ENCODE measurements at places on chromosomes 16 and 17.
A peak's percentile ranks its signal among the peaks of the same experiment; 100 is the strongest.

DNA sequence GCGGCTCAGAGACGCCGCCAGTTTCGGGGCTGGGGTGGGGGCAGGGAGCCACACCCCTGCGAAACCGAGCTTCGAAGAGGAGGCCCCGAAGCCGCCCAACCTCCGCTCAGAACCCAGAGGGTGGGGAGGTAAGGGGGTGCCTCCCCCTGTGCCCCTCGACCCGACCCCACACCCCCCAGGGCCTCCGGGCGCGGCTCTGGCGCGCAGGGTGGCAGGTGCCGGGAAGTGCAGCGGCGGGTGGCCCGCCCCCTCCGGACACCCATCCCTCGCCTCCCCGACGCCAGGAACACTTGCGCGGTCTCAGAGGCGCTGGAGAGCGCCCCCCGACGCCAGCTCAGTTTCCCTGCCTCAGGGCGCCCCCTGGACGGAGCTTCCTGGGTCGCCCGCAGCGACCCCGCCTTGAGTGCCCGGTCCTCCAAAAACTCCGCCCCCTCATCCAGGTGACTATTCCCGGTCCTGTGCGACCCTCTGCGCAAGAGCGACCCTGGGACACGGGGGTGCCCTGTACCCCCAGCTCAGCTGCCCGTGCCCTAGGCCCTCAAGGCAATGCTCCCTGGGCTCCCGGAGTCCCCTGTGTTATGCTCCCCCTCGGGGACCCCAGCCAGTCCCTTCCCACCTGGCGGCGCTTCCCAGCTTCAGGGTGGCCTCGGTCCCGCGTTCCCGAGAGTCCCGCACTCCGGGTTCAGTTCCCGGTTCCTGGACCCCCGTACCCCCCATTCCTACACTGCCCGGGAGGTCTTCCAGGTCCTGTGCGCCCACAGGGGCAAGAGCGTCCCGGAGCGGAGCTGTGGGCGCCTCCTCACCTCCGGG, 562 bp downstream of the PPL start:
- peak; percentile 18 for DNase-seq

DNA sequence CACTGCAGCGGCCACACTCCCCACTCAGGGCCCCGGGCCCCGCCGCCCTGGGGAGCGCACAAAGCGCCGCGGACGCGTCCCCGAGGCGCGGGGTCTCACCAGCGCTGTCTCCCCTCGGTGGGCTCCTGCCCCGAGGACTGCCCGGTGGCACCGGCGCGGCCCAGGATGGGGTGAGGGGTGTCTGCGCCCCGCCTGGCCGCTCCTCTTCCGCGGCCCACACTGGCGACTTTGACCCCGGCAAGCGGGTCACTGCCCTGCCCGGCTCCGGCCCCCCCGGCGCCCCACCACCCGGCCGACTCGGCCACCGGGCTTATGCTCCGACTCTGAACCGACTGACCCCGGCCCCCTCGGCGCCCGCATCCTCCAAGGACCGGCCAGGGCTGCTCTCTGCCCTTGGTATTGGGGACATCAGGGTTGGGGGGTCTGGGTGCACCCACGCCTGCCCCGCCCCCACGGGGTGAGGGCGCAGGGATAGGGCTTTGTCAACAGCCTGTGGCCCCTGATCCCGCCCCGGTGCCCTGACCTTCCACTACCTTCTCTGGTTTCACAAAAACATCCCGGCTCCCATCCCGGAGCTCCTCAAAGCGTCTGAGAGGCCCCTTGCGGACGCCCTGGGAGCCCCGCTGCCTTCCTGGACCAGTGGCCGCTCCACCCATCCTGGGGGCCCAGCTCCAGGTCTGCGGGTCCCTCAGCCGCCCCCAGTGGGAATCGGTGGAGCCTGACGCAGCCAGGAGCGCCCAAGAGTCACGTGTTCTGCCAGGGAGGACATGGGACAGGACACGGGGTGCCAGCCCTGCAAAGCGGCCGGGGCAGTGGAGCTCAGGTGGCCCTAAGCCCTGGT, 829 bp downstream of the GCGR start:
- no peak for DNase-seq

- DNase-seq, result no peak
These were observed 510.2 kb downstream of the CDH13 start for GRCh38 chr16:83136924-83137323.

- DNase-seq, result no peak
These were observed 606 bp downstream of the ABCA10 start for GRCh38 chr17:69228018-69228417.

GRCh38 chr16:53022374-53022773, 30.3 kb downstream of the CHD9NB start:
- DNase-seq, result no peak

DNA sequence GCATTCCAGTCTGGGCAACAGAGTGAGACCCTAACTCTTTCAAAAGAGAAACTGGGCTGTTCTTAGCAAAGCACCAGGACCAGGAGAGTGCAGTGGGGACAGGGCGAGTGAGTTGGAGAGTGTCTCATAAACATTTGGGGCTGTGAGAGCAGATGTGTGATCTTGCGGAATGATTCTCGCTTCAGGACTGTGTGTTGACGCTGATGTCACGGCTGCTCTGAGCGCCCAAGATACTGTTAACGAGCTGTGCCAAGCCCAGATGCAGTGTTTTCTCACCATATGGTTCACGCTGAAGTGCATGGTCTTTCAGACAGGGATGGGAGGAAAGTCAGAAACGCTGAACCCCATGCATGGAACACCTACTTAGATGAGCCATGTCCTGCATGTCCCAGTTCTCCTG, 438.2 kb downstream of the HS3ST4 start:
- DNase-seq, result no peak

DNA sequence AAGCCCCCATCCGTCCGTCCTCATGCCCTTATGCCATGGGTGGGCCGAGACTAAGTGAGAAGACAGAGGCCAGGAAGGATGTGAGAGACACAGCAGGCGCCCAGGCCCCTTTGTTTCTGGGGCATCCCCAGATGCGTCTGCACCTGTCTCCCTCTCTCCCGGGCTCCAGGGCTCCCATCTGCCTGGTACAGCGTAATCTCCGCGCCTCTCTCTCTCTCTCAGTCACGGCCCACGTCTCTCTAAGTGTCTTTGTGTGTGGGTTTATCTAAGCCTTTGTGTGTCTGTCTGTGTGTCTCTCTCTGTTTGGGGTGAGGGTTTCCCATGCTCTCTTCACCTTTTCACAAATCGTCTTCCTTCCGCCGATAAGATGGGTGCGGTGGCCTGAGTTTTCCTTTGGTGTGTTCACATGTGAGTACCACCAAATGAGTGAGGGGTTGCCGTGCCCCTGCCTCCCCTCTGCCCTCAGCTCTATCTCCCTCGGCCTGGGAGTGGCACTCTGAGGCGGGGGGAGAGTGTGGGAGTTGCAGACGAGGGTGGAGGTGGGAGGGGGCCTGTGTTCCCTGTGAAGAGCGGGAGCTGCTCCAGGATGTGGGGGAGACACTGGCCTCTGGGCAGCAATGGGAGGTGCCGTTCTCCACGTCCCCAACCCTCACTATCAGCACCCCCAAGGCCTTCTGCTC, 25.8 kb upstream of the ABCC3 start:
- DNase-seq, result no peak

DNA sequence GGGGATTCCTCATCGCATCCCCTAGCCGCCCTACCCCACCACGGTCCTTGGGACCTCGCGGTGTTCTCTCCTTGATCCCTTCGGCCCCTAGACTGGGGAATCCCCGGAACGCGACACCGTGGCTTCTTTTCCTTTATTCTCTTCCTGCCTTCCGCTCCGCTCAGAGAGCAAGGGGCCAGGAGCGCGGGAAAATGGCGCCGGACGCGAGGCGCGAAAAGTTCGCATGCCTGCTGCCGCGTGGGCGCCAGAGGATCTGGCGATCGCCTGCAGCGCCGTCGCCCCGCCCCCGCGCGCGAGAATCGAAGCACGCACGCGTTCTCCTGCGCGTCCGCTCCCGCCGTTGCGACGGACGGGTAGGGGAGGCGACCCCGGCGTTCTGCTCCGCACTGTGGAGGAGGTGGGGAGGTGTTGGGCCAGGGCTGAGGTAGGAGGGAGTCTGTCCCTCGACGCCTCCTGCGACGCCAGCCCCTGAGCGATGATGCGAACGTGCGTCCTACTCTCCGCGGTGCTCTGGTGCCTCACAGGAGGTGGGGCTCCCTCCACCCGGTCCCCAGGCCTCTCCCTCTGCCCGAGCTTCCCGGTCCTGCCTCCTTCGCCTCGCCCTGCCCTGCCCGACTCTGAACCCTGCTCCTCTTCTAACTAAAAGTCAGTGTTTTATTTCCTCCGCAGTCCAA, at the start of gene ZPBP2:
Gene ZPBP2, plus strand, starts transcription at position 323 of the 674 bp plus-strand sequence. Its CDS starts 153 bp downstream, at position 476.
- DNase-seq, result peak; percentile 61

DNA sequence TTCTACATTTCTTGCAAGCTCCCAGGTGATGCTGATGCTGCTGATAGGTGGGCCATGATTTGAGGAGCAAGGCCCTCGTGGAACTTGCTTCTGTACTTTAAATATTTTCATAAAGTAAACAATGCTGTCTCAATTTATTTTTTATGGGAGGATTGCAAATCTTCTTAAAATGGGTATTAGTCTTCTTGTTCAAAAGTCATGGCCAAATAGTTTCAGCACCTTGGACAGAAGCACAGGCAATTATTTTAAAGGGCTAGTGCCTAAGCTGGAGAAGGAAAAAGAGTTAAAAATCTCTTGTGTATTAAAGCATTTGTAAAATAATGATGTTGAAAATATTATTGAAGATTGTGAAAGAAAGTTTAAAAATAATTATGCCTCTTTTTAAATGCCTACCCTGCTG, 50.5 kb downstream of the GPR139 start:
- no peak for DNase-seq

DNA sequence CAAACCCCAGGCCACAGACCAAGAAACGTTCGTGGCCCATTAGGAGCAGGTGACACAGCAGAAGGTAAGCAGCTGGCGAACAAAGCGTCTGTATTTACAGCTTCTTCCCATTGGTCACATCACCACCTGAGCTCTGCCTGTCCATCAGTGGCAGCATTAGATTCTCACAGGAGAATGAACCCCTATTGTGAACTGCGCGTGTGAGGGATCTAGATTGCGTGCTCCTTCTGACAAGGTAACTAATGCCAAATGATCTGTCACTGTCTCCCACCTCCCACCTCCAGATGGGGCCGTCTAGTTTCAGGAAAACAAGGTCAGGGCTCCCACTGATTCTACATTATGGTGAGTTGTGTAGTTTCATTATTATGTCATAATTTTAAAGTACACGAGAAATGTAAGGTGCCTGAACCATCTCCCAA, 186.3 kb downstream of the CPPED1 start:
- peak; percentile 14 for DNase-seq

DNA sequence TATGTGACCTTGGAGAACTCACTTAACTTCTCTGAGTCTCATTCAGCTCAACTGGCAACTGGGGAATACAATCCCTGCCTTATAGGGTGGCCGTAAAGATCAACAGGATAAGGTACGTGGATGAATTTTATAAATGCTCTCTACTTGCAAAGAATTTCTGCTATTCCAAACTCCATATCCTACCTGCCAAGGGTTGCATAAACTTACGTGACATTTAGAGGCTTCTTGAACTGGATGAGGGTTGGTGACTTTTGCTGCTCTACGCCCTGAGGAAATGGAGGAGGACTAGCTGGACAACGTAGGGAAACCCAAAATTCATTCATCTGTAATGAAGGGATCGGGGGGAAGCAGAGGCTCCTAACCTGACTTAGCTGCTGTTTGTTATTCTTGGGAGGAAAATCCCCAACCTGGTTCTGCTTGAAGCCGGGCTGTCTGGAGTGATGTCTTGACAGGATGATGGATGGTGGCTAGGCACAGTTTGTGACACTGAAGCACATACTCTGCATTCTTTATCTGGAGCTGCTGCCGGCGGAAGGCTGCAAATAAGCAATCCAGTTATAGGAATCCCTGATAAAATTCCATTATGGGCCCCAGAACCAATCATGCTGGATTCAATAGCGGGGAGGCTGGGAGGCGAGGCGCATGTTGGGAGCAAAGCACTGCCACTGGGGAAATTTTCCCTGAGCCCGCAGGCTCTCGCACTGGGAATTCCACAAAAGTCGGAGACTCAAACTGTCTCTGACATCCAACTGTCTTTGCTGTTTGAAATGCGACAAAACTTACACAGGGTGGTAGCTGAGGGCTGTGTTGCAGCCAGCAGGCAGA, 94.7 kb upstream of the SDK2 start:
- no peak for DNase-seq

- DNase-seq, result no peak
These were observed 310.1 kb downstream of the CDH8 start for GRCh38 chr16:61726125-61726524.

DNA sequence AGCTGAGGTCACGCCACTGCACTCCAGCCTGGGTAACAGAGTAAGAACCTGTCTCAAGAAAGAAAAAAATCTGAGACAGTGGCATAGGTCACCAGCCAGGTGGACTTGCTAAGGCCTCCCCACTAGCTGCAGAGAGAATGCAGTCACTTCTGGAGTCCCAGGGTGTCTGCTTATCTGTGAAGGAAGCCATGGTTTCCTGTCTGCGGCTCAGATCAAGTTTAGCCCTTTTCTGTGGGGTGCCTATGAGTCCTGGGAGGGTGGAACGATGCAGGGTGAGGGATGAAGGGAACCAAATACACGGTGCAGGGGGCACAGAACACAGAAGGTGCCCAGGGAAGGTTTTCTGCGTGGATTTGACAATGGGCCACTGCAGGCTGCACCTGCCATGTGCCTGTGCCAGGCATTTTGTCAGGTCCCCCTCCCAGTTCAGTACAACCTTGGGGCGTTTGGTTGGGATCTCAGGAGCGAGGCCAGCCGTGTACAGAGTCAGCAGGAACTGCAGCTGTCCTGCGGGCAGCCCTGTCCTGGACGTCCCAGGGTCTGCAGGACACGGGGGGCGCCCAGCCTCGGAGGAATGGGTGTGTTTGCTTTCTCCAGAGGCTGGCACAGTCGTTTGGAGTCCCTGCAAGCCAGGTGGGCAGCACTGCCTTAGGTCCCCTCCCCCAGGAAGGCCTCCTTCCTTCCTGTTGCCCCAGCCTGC, 41.8 kb downstream of the RAB11FIP4 start:
- no peak for DNase-seq

DNA sequence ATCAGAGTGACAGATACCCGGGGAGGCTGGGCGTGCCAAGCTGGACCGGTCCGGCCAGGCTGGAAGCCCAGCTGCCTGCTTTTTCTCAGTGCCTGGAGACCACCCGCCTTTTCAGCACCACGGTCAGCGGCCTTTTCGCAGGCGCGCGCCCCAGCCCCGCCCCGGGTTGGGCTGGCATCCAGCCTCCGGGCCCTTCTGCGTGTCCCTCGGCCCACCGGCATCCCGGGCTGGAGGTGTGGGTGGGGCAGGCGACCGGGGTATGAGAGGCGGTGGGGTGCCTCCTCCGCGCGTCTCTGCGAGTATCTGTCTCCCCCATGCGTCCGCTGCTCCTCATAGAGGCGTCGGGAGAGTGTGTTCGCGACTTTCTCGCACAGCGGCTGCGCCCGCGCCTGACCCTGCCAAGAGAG, 102.5 kb downstream of the MRM1 start:
- DNase-seq, result peak; percentile 59

DNA sequence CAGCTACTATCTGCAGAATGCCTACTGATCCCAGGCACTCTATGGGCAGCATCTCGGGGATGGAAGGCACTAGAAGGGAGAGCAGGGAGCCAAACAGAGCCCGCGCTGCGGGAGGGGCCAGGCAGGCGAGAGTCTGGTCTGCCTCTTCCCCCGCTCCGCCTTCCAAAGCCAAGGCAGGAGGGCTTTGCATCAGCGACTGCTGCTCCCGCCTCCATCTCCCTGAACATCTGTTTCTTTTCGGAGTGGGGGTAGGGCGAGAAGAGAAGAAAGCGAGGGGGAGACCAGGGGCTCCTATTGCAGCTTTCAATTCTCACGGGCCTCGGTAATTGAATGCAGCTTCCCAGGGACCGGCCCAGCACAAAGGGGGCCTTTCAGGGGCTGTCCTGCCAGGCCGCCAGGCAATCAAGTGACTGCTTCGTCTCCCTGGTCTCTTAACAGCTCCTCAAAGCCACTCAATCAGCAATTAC, 31.4 kb upstream of the CDC42EP4 start:
- DNase-seq, result no peak

Data from activated naive CD8-positive, alpha-beta T cell treated with anti-CD3 and anti-CD28 coated beads for 36 hours (primary cell).